Fibroblast of skin of left biceps (primary cell): ENCODE measurements at places on chromosomes 11 and 22.

DNA sequence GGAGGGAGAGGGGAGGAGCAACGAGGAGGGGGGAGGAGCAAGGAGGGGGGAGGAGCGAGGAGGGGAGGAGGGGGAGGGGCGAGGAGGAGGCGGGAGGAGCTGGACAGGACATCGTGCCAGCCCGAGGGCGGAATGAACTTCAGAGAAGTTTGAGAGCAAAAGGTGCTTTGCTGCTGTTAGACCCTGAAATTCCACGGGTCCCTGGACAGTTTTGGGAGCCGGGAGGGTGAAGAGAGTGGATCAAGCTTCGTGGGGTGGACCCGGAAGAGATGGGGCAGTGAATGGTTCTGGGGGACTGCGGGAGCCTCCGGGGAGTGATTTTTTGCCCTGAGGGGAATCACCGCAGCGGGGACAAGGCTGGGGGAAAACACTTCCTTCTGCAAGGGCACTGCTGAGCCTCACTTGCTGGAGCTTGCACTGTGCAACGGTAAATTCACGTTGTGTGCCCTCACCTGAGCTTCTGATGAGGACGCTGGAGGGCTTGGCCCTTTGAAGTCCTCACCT is 10.7 kb upstream of the NLRP6 start:
- DNase-seq, result no peak

DNA sequence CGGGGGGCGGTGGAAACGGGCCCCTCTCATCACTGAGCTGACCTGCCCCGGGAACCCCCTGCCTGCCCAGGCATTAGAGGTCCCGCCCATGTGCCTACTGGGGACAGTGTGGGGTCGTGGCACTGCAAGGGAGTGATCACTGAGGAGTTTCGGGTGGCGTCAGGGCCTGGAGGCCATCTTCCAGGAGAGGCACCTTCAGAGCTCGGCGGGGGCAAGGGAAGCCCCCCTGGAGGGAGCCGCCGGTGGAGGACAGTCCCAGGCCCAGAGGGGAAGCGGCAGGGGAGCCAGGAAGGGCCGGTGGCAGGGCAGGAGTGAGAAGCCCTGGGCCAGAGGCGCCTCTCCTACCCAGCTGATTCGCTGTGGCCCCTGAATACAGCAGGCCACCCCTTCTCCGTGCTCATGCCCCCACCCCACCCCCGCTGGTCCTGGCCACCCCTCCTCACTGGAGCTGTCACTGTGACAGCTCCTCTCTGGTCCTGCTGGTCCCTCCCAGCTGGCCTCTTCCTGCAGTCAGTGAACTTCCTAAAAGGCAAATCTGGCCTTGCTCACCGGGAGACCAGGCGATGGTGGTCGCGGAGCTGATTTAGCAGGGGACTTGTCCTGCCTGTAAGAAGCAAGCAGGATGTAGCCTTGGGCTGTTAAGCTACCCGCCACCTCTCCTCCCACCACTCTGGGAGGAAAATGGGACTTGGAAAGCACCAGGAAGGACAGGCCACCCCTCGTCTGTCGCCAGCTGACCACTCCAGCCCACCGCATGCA is 2.0 kb upstream of the MAPK11 start:
- no peak for DNase-seq

- DNase-seq, result no peak
These were observed 8.6 kb downstream of the CDPF1 start for GRCh38 chr22:46241396-46242007.

DNA sequence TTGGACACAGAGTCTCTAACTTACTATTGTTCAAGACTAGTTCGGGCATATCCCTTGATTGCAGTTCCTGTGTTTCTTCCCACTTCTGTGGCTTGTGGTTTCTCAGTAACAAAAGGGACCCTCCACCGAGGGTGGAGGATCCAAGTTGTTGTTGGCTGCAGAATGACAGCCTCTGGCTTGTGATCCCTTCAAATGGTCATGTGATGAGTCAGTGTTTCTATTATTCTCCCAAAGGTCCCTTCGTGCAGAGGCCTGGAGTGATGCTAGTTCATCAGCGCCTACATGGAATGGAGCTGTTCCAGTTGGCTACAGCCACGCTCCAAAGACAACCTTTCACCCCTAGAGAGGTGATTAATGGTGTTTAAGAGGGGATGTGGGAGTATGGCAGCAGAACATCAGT is 2.6 kb upstream of the VWCE start:
- DNase-seq, result peak; percentile 74

- no peak for DNase-seq
These were observed 18.7 kb upstream of the JHY start for GRCh38 chr11:122863704-122864326.
